ENCODE measurements at places on chromosomes 3 and 15.

DNA sequence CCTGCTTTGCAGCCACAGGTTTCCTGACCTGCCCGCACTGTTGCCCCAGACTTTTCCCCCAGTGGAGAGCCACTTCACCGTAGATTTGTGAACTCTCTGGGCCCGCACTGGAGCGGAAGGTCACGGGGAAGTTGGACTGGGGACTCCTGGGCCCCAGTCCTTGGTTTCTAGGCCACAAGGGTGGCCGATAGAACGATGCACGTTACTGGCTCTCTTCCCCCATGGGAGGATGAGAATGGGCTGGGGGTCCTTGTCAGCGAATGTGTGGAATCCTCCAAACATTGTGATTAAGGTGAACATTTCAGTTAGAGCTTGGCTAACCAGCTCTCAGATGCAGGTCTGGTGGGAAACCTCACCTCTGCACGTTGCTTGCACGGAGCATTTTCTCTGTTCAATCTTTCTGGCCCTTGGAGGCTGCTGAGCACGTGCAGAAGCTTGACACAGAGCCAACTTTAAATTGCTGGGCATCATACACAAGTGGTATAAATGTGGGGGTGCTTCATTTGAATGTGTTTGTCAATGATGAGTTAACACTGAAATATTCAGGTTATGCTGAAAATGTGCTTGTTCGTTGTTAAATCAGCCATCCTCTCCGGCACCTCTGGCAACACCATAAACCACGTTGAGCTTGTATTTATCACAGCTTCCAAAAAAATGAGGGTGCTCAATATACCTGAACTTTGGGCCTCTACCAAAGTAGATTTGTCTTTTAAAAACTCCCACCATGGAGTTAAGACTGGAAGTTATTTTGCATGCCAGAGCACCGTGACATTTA lies 976 bp downstream of the DIS3L start:
- peak; percentile 2 for DNase-seq

DNA sequence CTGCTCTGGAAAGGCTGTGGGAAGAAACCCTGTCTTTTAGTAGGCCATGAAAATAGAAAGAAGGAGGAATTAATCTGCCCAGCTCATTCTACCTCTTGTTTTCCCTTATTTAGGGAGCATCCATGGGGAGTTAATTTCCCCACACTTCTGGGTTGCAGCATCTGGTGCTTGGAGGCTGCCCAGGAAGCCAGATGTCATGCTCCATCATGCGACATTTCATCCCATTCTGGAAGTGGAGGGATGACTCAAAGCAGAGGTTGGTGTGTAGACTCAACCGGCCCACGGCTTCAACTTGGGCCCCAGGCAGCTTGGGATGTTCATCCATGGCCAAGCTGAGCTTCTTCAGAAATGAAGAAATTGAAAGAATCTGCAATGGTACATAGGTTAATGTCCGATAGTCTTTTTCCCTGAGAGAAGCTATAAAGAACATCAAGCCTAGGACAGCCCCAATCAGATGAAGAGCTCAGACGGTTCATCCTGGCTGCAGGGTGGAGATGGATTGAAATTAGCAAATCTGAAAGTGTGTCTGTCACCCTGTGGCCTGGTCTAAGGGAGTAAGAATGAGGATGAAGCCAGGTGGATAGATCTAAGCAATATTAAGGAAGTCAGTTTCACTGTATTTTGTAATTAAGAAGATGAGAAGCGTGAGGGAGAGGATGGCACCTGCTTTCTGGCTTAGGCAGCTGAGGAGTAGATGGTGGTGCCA lies 24.5 kb upstream of the PROK2 start:
- no peak for DNase-seq

DNA sequence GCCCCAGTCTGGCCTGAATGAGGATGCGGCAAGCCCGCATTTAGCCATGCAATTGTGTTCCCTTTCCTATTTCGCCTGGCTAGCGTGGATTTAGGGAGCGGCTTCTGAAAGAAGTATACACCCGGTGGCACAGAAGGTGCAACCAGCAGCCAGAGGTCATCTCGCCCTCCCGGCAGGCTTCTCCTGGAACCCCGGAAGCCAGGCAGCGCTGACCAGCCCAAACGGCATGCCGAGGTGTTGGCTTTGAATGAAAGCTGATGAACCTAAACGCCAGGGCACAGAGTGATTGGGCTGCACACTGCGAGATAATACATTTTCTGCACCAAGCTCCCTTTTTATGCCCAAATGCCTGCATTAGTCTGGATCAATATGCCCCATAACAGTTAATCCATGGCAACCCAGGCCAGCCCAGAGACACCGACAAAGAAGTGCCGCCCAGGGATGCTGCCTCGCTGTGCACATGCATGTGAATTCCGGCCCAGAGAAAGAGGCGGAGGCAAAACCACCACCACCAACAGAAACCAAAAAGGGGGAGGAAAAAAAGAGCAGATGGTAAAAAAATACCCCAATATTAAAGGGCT lies 1.4 kb downstream of the SRGAP3 start:
- no peak for DNase-seq

DNA sequence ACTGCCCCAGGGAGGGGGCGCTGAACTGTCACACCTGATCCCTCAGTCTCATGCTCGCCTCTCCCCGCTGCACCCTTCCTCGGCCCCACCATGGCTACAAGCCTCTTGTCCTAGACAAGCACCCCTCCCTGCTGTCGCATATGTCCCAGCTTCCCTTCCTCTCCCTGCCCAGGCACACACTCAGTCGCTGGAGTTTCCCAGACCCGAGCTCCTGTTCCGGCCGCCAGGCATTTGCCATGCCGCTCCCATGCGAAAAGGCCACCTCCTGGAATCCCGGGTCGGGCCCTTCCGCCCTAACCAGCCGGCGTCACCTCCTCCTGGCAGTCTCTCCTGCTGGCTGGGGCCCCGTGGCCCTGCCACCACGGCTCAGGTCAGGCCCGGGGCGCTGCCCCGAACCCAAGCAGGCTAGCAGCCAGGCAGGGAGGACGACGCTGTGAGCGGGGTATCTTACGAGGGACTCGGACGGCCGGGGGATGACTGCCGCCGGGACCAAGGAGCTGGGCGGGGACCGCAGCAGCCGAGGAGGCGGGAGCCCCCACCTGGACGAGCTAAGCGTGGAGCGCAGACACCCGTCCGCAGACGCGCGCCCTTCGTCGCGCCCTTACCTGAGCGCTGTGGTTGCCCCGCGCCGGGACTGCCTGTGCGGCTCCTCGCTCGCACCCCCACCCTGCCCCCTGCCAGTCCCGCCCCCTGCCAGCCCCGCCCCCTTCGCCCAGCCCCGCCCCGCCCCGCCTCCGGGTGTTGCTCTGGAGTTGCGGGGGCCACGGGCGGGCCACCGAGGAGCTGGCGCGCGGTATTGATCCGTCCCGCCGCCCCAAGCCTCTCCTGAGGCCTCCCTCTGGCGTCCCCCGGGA lies at the start of gene ALS2CL:
TSS of gene ALS2CL (minus strand) at position 642 of the 854 bp plus-strand sequence. CDS start 4,239 bp downstream, outside the sequence.
- no peak for DNase-seq

- no peak for DNase-seq
Measured at GRCh38 chr3:192068464-192069254, 607.7 kb downstream of the PYDC2 start.

GRCh38 chr15:68606375-68606774 lies 27.6 kb downstream of the CORO2B start:
- DNase-seq: no peak

- DNase-seq: no peak
Measured at GRCh38 chr15:77376770-77377169, 43.1 kb downstream of the PEAK1 start.

GRCh38 chr15:90572893-90573292 lies 43.2 kb downstream of the CRTC3 start:
- no peak for DNase-seq

DNA sequence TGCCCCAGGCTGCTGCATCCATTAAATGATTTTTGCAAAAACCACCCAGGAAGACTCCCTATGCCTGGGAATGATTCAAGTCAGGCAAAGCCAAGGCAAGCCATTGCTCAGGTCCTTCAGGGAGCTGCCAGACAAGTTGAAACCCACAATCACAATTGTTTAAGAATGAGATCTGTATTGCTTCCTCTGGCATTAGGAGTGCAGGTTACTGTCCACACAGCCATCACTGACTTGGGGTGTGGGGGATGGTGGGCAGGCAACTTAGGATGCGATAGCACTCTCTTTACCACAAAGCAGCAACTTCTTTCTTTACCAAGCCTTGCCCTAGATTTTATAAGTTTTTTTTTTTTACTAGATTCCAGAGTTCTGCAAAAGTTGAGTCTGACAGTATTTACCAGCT lies 15.0 kb upstream of the IL20RB start:
- no peak for DNase-seq

DNA sequence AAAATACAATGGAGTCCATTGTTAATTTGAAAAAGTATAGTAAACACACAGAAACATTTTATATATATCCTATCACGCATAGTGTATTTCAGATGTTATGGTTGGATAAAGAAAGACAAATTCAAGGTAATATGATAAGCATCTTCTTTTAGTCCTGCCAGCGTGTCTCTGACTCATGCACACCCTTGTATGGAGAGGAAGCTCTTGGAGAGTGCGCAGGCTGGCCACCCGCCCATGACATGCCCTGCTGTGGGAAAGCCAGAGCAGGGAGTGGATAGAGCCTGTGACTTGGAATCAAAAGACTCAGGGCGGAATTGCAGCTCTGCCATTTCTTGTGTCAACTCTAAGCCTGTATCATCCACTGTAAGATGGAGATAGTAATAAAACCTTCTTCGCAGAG lies 23.0 kb upstream of the COPG1 start:
- no peak for DNase-seq

DNA sequence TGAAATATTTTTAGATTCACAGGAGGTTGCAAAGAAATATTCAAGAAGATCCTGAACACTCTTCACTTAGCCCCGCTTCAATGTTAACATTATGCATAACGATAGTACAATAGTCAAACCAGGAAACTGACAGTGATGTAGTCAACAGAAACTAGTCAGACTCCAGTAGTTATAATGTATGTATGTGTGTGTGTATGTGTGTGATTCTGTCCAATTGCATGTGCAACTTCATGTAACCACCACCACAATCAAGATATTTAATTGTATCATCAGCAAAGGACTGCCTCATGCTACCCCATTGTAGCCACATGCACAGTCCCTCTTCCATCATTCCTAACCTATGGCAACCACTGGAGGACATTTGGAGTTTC lies 77.9 kb downstream of the APBA2 start:
- DNase-seq: no peak

DNA sequence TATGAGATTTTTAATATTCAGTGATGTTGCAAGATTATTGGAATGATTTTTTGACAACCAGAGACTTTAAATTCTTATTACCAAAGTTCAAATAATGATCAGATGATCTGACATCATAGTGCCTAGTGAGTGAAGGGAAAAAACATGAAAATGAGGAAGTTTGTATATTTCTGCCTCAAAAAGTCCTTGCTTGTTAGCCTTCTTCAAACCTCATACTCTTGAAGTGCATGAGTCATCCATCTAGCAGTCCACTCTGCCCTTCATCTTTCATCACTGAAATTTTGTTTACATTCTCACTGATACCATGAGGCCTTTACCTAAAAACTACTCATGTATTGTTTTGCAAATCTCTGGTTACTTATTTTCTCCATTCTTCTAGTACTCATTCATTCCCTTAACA lies 23.9 kb upstream of the OR5H6 start:
- DNase-seq: no peak

GRCh38 chr3:10015461-10015904 lies 10.8 kb upstream of the FANCD2 start:
- DNase-seq: no peak

DNA sequence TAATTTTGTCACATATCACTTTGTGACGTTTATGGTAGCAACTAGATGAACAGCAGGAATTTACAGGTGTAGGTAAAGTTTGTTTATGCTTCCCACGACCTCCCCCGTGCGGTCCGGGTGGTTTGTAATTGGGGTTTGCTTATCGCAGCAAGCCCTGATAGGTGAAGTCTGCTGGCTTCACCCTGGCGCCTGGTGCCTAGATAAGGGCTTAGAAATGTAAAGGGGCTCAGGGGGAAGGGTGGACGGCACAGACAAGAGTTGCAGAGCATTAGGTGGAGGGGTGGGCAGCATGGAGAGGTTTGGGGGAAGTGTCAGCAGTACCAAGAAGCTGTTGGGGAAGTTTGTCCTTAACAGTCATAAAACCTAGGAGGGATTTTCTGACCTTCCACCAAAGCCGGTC lies 108.1 kb upstream of the RNF7 start:
- DNase-seq: no peak

DNA sequence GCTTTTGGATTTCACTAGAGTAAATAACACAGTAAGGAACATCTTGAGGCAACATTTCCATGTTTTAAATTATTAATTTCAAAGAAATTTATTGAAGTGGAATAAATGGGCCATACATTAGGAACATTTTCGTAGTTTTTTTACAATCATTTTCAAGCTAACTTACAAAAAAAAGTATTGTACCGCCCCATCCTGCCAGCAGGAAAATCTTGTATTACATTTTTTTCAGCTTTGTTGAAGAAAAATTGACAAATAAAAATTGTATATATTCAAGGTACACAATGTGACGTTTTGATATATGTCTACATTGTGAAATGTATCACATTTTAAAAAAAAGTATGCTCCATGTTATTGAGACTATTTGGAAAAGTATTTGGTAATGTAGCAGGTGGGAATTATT lies 1001.9 kb upstream of the NR2F2 start:
- DNase-seq: no peak

- no peak for DNase-seq
Measured at GRCh38 chr3:121619691-121620090, 26.5 kb downstream of the FBXO40 start.

DNA sequence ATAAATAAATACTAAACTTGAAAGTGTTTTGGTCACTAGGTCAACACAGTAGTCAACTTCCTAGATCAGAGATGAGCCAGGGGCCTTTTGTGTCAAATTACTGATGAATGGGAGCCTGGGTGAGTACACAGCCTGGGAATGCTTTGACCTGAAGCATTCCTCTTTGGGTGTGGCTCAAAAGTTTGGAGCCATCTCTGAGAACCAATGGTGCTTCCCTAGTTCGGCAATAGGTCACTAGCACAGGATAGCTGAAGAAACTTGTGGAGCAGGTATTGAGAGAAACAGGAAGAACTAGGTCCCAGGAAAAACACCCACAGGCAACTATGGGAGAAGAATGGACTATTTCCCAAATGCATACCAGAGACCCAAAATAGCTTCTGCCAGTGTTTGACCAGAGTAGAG lies 56.6 kb upstream of the PLXND1 start:
- DNase-seq: no peak

- peak; percentile 44 for DNase-seq
Measured at GRCh38 chr3:132721479-132722164, 587 bp downstream of the NPHP3 start.

DNA sequence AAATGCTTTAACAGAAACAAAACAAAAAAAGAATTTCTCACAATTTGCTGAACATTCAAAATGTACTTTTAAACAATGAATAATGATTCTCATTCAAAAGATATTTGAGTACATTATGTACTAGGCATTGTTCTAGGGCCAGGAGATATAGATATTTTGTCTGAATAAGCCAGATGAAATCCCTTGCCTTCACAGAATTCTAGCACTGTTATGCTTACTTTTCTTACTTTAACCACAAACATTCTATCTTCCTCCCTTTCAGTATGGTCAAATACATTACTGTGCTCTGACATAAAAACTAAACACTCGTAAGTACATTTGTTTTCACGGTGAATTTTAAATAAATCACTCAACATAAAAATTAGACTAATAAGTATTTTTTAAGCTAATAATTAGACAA lies 116.7 kb downstream of the ADAM10 start:
- DNase-seq: no peak

- DNase-seq: no peak
Measured at GRCh38 chr3:119681279-119681678, 4.1 kb upstream of the COX17 start.

All from esophagus squamous epithelium (tissue), 5 donors.